ENCODE measurements at places on chromosomes 4 and X.

- no peak for DNase-seq
Measured at GRCh38 chr4:78534286-78534955, 17.1 kb upstream of the ANXA3 start.

DNA sequence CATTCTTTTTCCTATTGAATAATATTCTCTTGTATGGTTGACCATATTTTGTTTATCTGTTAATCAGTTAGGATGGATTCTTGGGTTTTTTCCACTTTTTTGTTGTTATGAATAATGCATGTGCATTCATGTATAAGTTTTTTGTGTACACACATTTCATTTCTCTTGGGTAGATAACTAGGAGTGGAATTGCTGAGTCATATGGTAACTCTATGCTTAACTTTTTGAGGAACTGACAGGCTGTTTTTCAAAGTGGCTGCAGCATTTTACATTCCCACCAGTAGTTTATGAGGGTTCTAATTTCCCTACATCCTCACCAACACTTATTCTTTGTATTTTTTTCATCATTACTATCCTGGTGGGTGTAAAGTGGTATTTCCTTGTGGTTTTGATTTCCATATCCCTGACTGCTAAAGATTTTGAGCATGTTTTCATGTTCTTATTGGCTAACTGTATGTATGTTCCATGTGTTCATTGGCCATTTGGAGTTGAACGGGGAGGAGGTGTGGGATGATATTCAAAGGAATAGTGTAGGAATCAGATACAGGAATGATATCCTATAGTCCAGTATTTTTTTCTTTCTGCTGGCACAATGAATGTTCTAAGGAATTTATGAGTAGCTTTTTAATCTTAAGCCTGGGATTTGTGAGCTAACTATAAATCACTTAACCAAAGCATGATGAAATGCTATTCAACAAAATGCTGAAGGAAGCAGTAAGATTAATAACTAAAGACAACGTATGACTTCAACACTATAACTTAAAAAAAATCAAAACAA, 114.3 kb downstream of the AMELX start:
- DNase-seq = no peak

GRCh38 chr4:7581477-7581876, 146.7 kb upstream of the PSAPL1 start:
- no peak for DNase-seq

DNA sequence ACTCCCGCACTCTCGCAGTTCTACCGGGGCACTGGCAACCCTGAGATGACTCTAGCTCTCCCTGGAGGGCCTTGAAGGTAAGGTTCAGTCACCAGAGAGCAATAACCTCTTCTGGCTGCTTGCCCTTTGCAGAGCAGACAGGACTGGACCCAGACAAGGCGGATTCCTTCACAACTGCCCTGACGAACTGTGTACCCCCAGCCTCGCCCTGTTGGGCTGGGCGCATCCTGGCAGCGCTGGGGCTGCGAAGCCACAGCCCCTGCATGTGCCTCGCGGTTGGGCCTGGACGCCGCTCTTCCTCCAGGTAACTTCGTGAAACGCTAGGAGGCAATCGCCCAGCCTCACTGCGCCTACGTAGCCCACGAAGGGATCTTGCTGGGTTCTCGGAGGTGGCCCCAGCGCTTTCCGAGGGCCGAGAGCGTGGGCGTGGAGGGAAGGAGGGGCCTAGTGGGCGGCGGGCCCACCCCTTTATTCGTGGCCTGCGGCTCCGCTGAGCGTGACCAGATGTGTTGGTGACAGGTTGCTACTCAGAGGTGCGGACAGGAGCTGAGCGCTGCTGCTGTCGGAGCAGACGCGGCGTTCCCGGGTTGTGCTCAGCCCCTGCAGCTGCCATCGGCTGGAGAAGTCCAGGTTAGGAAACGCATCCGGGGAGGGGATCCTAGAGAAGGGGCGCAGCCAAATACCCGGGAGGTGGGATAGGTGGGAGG, 1.9 kb upstream of the MAMLD1 start:
- DNase-seq = no peak

GRCh38 chrX:13760426-13760825, 25.9 kb downstream of the OFD1 start:
- DNase-seq = no peak

DNA sequence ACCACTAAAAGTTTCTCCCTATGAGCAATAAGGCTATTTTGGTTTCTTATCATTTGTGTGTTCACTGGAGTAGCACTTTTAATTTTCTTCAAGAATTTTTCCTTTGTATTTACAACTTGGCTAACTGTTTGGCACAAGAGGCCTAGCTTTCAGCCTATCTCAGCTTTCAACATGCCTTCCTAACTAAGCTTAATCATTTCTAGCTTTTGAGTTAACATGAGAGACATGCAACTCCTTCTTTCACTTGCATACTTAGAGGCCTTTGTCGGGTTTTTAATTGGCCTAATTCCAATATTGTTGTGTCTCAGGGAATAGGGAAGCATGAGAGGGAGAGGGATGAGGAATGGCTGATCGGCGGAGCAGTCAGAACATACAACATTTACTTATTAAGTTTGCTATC, 349.8 kb downstream of the OPHN1 start:
- no peak for DNase-seq

GRCh38 chr4:153465140-153465539, 1.0 kb upstream of the TMEM131L start:
- DNase-seq = no peak

GRCh38 chrX:13754765-13755164, 20.2 kb downstream of the OFD1 start:
- DNase-seq = no peak

DNA sequence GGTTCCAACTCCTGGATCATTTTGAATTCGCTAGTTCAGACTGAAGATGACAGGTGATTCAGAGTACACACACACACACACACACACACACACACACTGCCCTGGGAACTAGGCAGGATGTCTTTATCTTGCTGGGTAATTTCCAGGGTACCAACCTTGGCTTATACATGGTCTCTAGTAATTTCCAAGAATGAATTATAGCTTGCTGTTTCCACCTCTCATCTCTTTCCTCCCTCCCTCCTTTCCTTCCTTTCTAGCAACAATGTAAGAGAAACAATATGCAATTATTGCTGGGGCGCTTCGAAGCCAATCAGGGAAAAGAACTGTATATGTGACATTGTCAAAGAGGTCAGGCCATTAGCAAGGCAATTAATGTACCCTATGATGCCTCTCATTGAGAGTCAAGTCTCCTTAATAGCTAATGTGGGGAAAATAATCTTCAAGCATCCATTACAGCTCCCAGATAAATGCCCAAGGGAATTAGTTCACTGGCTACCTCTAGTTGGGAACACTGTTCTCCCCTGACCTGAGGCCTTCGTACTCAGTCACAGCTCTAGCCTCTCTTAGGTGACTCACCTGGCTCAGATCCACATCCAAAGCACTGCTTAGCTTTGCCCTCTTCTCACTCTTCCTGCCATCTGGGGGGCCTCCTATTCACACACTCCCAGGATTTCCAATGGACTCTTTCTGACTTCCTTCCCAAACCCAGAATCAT, 311.5 kb downstream of the PPP1R2C start:
- no peak for DNase-seq

All from activated CD8-positive, alpha-beta memory T cell treated with anti-CD3 and anti-CD28 coated beads for 4 hours (primary cell).